Hair follicular keratinocyte (primary cell): ENCODE measurements at places on chromosomes 13 and 19. TPM values are rescaled to one million over a fixed set of nuclear protein-coding genes. Genes with fewer than 3 reads are reported as not detected.

The OR10H1 gene
- total RNA-seq: not detected in 2 replicates

The PCDH20 gene
- 0.04 TPM in 1 of 2 replicates, not detected in the other for total RNA-seq

The RETN gene
- not detected in 2 replicates for total RNA-seq

The VSTM1 gene
- not detected in 2 replicates for total RNA-seq

The URAD gene
- not detected in 2 replicates for total RNA-seq

The ETV2 gene
- total RNA-seq: 0.23 and 3.9 TPM in 2 replicates

The MYPOP gene
- total RNA-seq: 3.2 and 6.8 TPM in 2 replicates
